Epithelial cell of alveolus of lung (primary cell): ENCODE measurements at places on chromosomes 5 and 9. TPM values are rescaled to one million over a fixed set of nuclear protein-coding genes. Genes with fewer than 3 reads are reported as not detected.

The FCN1 gene
- not detected in 2 replicates for total RNA-seq

The NUDCD2 gene
- 5.2 and 6.9 TPM in 2 replicates for total RNA-seq

The PCDHGB6 gene
- 1.2 and 5.7 TPM in 2 replicates for total RNA-seq

The GPR150 gene
- total RNA-seq: 0.80 and 1.0 TPM in 2 replicates
